Stimulated activated CD8-positive, alpha-beta memory T cell treated with anti-CD3 and anti-CD28 coated beads, Interleukin-15, amount 100 ng/mL, for 48 hours (primary cell): ENCODE measurements at places on chromosomes 3 and 15.

DNA sequence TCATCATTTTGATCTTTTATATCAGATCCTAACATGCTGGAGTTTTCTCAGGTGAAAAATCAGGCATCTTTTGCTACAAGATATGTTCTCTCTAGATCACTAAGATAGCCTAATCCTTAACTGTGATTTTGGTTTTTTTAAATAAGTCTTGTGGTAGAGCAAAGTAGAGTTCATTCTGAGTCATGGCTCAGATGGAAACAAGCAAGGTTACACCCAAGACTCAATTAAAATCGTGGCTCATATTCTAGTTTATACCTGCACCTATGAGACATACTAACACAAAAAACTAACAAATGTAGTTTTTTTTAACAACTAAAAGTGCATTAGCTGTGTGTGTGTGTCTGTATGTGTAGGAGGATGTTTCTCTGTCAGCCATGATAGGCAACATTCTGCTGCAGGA lies 428.2 kb downstream of the NLGN1 start:
- no peak for DNase-seq

DNA sequence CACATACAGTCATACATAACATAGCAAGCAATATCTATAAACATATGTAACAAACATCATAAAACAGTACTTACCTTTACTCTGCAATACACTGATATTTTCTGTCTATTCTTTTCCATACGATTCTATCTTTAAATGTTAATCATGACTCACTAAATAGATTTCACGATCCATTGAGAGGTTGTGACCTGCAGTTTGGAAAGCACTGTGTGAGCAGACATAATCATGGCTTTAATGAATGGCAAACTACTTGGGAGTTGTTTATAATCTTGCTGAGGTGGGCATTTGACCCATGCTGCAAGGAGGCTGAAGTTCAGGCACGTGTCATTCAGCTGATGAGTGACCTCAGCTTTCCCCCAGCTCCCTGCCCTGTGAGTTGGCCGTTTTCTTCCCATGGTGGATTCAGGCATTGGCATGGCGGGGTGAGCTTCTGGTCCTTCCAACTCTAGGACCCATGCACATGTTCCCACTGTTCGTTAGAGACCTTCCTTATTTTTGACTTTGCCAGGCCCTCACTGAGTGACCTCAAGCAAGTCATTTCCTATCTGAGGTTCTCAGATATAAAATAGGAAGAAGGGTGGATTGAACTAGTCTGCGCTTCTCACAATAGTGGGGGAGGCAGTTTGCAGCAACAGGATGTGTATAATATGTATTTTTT lies 41.7 kb downstream of the PAQR5 start:
- no peak for DNase-seq

- DNase-seq: no peak
Observed at GRCh38 chr3:188052169-188053035, 101.6 kb upstream of the LPP start.

DNA sequence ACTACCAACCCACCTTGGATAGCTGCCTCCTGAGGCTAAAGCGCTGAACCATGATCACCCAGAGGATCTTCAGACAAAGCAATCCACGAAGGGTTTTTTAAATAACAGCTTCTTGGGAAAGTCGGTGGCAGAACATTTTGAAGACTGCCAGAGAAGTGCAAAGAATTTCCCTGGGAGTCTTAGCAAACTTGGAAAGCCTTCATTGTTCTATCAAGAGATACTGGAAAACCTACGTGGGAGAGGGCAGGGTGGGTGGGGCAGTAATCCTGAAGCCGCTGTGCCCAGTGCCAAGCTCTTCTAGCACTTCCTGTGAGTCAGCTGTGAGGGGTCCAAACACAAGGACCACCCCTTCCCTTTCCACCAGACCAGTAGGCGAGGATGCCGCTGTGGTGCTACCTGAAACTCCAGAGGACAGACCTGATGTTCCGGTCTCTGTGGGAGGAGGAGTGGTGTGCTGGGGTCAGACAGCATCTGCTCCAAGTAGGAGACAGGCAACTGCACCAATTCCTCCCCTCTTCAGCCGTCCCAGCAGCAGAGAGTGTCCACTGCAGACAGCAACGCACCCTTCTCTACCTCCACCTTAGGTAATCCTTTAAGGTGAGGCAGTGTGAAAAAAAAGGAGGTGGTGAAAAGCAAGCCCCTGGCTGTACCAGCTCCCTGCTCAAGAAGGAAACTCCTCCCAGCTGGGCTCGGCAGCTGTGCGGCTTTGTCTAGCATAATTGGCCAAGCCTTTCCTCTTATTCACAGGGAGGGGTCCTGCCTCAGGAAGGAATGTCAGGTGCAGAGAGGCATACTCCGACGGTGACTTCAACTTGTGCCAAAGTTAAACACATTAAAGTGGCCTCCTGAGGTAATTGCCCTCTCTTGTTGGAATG lies 99.0 kb downstream of the TMCC1 start:
- DNase-seq: no peak

- DNase-seq: no peak
Observed at GRCh38 chr3:31406896-31407295, 125.8 kb upstream of the STT3B start.

DNA sequence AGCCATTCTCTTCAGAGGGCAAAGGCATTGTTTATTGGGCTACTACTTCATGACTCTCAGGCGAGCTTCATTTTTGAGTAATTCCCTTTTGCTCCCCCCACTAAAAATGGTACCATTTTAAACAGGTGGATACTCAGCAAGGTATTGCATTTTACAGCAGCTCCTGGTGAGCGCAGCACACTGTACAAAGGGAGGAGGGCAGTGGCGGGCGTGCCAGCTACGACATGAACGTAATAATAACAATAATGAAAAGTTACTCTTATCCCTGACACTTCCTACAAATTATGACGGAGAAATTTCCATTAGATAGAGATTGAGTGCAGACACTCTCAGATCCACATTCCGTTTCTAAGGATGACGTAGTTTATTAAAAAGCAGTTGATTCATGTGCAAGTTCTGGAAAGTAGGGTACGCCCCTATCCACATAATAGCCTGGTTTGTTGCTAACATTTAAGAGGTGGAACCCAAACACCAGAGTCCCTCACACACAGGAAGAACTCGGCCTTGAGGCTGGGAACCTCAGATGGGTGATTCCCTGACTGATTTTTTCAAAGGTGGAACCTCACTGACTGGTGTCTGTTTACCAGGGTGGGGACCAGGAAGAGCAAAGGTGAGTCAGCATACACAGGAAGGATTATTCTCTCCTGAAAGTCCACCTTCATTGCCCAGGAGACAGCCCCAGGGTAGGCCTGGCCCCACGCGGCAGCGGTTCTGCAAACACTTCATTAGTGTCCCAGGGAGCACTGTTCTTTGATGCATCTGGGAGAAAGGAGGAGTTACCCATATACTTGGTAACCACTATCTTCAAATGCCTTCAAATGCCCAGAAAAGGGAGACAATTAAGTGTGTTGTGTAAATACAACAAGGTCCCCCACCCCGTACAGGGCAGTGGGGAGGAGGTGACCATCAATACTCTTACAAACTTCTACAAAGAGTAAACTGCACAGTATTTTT lies 69.9 kb downstream of the LDHAL6B start:
- no peak for DNase-seq

- DNase-seq: no peak
Observed at GRCh38 chr15:93557696-93558095, 468.7 kb upstream of the RGMA start.

- no peak for DNase-seq
Observed at GRCh38 chr15:59255680-59256336, 49.2 kb downstream of the LDHAL6B start.

- no peak for DNase-seq
Observed at GRCh38 chr15:41013691-41014414, 60.6 kb downstream of the CHAC1 start.

DNA sequence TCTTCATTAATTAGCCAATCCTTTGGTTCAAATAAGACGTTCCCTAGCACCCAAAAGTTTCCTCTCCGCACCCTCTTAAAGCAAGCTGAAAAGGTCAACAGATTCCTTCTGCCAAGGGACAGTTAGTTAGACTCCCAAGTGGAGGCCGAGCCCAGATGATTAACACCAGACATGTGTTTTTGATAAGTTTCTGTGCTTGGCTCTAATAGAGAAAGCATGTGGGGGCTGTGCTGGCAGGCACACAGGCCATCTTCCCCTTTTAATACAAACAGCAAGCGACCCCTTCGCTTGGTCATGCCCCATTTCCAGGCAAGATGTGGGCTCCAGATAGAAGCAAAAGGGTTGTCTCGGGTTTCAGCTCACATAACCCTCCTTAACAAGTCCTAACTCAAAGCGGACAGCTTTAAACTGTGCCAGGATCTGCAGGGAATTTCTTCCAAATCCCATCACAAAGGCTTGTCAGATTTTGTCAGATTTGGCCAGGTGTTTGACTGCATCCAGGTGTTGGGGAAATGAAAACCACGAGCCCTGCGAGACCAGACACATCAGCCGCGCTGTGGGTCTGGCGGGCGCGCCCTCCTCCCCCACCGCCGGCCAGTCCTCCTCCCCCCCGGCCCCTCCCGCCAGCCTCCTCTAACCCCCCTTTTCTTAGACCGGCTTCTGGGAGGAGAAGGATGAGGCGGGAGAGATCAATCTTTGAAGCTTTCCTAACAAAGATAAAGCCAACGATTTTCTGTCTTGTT lies 3.3 kb downstream of the HES1 start:
- no peak for DNase-seq

- no peak for DNase-seq
Observed at GRCh38 chr15:59039225-59039624, 51.8 kb downstream of the RNF111 start.

GRCh38 chr15:51801391-51801835 lies 28.0 kb upstream of the TMOD3 start:
- DNase-seq: no peak

GRCh38 chr15:70197318-70197944 lies 99.7 kb upstream of the TLE3 start:
- DNase-seq: no peak

- no peak for DNase-seq
Observed at GRCh38 chr3:129654131-129654530, 47.7 kb upstream of the PLXND1 start.

- no peak for DNase-seq
Observed at GRCh38 chr15:86213420-86213819, 133.7 kb downstream of the AGBL1 start.

- no peak for DNase-seq
Observed at GRCh38 chr3:13723676-13724207, 156.1 kb downstream of the WNT7A start.
